ENCODE measurements at places on chromosomes 3 and 15.

GRCh38 chr3:114680299-114680698 is 386.5 kb downstream of the TIGIT start:
- no peak for DNase-seq

GRCh38 chr3:15820911-15821310 is 23.1 kb upstream of the ANKRD28 start:
- DNase-seq, result no peak

DNA sequence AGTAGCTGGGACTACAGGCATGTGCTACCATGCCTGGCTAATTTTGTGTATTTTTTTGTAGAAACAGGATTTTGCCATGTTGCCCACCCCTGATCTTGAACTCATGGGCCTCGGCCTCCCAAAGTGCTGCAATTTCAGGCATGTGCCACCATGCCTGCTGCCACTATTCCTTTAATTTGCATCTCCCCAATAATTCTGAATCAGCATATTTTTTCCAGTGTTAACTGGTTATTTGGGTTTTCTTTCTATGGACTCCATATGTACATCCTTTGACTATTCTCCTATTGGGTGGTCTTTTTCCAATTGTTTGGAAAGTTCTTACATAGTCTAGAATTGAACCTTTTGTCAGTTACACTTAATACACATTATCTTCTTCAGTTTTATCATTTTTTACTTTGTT is 28.1 kb downstream of the HLTF start:
- DNase-seq, result no peak

DNA sequence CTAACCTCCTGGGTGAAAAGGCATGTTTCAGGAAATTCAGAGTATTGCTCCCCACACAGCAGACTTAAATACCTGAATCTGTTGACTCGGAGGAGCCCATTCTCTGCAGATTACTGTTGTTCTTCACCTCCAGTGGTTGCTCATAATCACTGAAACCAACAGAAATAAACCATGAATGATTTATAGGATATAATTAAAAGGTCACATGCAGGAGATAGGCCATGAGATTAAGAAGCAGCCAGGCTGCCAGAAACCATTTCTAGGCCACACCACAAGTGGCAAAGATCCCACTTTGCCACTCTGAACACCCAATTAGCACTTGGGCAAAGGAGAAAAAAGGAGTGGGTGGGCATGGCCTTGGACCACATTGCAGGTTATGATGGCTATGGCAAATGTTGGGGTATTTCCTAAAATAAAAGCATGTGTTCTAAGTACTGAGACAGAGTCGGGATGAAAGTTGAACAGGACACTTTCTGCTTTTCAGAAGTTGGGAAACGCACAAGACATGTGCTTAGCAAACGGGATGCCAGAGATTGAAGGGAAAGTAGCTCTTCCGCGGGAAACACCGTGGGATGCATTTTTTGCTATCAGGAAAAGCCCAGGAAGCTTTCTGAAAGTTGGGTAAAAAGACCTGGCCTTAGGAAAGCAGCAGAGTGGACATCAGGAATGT is 1.5 kb downstream of the CDC25A start:
- DNase-seq, result no peak

DNA sequence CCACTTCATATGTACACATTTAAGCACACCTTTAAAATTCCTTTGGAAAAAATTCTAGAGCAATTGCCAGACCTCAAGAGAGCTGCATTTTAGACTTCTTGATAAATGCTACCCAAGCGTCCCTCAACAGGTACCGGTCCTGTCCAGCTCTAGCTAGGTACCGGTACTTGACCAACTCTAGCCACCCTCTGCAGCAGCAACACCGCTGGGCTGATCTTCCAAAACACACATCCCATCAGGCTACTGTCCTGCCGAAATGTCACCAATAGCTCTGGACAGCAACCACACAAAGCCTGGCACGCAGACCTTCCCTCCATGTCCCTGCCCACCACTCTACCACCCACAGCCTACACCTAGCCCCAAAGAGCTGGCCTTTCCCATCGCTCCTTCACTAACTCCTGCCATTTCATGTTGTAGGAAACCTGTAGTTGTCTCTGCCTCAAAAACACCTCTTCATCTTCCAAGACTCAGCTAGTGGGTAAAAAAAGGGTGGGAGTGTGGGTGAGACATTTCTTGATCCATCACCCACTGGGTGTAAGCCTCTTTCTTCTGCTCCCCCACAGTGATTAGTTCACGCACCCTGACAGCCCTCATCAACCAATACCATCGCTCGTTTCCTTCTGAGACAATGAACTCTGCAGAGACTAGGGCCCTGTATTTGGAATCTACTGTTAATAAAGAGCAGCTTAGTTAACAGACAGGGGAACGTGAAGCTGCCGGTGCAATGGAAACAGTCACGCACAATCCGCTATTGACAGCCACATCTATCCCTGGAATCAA is 6.8 kb downstream of the CHSY1 start:
- no peak for DNase-seq

DNA sequence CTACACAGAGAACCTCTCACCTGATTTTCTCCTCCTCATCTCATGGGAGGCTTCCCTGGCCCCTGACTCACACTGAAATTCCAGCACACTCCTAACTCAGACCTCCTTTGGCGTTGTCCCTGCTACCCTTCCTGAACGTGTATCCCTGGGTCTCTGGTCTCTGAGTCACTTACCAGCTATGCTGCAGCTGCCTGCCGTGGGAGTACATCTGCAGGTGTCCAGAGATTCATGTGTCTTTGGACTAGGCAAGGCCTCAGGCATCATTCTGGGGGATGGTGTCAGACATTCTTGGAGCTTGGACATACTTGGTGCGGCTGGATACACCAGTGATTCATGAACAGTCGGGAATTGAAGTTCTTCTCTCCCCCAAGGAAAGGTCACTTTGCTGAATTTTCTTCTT is 148.8 kb upstream of the TRIM42 start:
- DNase-seq, result no peak

DNA sequence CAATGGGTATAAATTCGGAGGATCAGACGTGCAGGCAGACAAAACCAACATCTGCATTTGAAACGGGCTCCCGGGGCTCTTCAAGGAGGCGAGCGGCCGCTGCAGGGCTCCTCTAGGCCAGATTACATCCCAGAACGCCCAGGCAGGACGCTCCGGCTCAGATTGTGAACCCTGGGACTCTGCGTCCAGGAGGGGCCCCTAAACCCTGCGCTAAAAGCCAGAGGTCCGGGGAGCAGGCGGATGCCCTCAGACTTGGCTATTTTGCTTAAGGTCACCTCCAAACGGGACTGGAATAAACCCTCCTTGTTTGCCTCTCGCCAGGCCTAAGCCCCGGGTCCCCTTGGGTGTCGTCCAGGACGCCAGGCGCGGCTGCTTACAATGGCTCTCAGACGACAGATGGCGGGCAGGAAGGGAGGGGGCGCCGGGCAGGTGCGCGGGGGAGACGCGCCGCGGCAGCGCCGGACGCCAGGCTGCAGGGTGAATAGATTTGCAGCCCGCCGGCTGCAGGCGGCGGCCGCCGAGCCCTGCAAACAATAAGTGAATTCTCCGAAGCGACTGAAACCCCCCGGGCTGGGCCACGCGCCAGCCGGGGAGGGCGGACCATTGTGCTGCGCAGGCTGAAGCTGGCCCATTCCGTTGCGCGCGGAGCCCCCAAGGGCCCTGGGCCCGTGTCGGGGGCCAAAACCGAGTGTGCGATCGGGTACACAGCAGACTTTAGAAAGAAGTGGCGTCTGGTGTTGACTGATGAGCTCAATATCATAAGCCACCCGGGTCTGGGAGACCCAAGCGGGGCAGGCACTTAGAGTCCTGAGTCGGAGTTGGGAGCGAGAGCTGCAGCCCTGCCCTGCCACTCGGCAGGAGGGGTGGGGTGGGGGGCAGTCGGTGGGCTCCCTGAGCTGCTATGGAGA is 32.3 kb upstream of the AMOTL2 start:
- DNase-seq, result no peak

DNA sequence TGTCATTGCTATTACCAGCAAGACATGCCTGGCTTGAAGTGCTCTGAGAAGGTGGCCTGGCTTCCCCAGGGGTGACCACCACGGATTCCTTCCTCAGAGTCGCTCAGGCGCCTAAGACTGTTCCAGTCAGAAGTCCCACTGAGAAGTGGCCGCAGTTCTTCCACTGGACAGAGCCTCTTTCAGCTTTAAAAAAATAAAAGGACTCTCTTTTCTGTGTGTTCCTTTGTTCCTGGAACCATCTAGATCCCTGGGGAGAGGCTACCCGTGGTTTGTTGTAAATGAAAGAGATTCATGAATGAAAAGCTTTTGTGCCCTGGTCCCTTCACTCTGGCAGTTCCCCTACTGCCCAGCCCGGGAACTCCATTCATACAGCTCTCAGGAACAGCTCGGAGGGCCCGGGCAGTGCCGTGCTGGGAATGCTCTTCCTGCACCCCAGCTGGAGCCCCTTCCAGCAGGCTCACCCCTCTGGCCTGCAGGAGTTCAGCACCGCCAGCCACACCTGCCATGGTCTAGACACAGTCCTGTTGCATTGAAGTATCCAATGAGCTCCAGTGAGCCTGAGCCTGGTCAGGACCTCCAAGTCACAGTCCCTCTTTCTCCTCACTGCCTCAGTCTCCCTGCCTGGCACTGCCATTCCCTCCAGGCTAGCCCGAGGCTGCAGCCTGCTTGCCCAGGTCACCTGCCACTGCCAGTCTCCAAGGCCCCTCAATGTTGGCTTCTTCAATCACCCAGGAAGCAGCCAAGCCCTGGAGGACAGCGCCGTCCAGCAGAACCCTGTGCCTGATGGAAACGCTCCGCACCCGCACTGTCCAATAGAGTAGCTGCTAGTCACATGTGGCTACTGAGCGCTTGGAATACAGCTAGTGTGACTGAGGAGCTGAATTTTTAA is 75.4 kb downstream of the XXYLT1 start:
- DNase-seq, result no peak

DNA sequence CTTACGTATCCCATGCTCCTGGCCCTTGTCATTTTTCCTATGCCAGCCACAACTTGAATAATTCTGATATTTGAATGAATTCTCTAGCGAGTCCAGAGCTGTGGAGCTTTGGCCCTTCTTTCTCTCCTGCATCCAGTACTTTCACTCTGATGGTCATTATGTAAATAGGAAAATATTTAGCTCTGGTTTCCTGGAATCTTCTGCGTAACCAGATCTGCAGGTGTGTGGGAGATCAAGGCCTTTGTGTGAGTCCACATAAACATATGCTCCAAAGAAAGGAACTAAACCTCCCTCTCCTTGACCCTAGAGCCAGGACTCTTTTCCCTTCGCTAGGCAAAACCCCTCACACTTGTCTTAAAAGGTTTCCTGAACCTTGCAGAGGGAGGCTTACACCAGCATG is 132.5 kb upstream of the THBS1 start:
- DNase-seq, result no peak

DNA sequence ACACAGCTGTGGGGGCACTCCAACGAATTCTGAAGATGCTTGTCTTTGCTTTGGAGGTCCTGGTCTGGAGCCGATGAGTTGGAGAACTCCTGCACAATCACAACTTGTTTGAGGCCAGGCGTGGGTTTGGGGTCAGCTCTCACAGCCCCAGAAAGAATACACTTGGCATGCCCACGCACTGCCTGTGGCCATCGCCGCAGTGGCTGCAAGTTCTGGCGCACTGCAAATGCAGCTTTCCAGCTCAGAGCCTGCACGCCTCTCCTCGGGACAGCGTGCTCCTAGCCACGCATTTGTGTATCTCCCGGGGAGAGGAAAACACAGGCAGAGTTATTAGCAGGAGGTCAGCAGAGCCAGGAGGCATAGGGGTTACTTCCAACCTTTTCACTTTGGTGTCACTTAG is 282.7 kb downstream of the ADAMTS17 start:
- DNase-seq, result no peak

DNA sequence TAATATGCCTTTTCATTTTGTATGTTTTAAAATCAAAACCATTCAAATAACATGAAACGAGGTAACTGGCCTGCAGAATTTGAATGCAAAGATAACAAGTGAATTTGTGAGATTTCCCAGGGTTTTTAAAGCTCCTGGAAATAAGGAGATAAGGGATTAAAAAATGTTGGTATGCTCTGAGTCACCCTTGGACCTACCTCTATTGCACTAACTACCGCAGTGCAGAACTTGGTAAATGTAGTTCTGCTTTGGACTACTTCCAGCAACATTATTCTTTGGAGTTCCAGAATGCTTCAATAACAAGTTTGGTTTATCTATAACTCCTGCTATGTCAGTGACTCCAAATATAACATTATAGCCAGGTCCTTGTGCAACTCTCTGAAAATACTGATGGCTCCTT is 201.7 kb downstream of the GAP43 start:
- DNase-seq, result no peak

GRCh38 chr3:82676356-82677026 is 915.0 kb upstream of the GBE1 start:
- DNase-seq, result no peak

DNA sequence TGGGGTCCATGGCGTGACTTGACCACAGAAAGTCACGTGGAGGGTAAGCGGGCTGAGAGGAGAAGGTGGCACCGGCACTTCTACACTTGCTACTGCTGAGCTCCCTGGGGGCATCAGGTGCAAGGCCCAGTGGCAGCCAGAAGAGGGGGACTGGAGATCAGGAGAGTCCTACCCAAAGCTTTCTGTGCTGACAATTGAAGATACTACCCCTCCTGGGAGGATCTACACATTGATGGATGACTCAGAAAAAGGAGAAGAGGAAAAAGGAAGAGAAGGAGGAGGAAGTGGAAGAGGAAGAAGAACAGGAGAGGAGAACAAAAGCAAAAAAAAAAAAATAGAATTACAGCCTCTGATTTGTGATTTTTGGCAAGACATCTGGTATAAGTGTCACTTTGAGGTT is 41.2 kb downstream of the MYO5C start:
- DNase-seq, result no peak

Data from stimulated activated CD4-positive, alpha-beta T cell treated with anti-CD3 and anti-CD28 coated beads, Interleukin-2, amount 100 ng/mL, for 4 hours (primary cell).